Stimulated activated CD4-positive, alpha-beta T cell treated with anti-CD3 and anti-CD28 coated beads, Interleukin-1b, Interleukin-23, amount 100 ng/mL, for 1 hour (primary cell): ENCODE measurements at places on chromosomes 4 and X.

GRCh38 chr4:185311113-185311888, 84.4 kb downstream of the LRP2BP start:
- DNase-seq = no peak

DNA sequence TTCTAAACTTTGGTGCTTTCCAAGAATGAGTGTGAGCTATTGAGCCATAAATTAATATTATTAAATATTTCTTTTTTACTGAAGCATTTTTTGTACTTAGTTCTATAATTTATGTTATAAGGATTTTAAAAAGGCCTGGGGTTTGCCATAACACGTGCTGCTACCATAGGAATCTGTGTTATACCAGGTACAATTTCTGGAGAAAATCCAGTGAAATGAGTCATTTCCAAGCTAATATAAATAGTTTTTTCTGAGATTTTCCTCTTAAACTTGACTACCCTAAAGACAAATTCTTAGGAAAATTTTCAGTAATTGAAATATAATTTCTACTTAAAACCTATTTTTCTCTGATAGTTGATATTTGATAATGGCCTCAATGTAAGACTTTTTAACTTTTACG, 130.8 kb downstream of the TLL1 start:
- no peak for DNase-seq

GRCh38 chr4:71860643-71861042, 76.8 kb upstream of the GC start:
- no peak for DNase-seq

GRCh38 chr4:139933541-139933940, 220.4 kb downstream of the MAML3 start:
- DNase-seq = no peak

GRCh38 chr4:141569141-141569540, 67.2 kb upstream of the IL15 start:
- no peak for DNase-seq

DNA sequence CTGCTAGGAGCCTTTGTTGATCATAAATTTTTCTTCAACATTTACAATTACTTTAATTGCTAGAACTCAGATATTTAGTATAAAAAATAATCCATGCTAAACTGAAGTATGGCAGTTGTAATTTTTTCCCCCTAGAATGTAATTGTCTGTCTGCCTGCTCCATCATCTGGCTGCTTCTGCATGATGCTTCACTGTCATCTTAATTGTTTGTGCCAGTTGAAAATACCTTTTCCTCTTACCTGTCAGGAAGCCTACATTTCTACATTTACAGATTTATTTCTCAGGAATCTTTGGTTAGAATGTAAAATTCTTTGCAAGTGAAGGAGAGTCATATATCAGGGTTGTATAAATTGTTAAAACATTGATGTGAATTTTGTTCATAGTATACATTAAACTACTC, 348.6 kb downstream of the GRXCR1 start:
- DNase-seq = no peak

DNA sequence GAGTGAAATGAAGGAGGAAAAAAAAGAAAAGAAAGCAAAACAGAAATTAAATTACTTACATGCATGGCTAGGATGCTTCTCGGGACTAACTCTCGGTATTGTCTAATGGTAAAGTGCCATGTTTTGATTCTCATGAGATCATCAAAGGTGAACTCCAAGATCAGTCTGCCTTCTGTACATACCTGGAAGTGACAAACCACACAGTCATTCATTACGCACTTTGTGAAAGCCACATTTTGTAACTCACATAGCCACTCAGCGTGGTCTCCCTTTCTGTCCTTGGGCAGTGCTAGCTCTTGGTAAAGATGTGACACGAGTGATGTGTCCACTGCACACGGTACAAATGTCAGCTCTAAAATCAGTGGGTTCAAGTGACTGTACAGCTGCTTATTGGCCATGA, 309.8 kb downstream of the LDB2 start:
- DNase-seq = no peak

DNA sequence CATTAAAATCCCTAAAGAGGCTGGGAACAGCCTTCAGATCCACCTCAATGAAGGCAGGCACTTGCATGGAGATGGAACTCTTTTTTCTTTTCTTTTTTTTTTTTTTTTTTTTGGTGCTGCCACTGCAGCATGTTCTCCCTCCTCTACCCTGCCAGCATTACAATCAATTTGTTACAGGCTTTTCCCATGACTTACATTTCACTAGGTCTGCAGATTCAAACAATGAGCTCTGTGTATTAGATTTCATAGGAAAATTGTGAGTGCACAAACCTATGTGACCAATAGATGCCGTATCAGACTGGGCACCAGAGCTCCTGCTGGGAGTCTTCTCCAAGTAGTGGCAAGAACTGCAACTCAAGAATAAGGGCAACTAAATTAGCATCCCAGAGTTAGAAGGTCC, 63.8 kb upstream of the GABRQ start:
- no peak for DNase-seq

DNA sequence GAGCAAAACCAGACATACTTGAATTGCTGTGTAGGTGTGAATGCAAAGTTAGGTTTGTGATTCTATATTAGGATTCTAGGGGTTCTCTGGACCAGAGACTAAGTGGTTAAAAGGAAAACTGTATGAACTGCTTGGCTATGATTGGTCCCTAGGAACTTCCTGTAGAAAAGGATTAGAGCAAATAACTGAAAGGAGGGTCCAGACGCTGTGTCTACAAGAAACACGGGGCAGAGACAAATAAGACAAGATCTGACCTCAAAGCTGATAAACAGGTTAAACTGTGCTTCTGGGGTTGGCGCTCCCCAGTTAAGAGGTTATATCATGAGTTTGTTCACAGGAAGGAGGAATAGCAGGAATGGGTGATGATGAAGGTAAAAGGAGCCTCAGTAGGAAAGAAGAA, 183.6 kb downstream of the MGST2 start:
- DNase-seq = no peak

DNA sequence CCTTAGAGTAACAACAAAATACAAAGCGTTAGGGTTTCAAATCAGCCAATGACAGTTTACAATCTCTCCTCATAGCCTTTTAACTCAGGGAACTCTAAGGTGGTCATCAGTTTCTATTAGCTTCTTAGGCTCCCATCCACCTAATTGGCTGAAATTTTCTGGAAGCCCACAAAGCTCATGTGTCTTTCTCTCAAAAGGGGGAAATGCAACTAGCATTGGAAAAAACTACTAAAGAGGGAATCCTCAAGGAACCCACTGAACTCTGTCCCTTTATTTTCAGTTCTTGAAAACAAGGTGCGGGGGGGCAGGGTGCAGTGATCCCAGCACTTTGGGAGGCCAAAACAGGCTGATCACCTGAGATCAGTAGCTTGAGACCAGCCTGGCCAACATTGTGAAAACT, 56.4 kb downstream of the PDGFC start:
- DNase-seq = no peak

- DNase-seq = no peak
These were observed 1.8 kb downstream of the MED28 start for GRCh38 chr4:17616283-17616682.

DNA sequence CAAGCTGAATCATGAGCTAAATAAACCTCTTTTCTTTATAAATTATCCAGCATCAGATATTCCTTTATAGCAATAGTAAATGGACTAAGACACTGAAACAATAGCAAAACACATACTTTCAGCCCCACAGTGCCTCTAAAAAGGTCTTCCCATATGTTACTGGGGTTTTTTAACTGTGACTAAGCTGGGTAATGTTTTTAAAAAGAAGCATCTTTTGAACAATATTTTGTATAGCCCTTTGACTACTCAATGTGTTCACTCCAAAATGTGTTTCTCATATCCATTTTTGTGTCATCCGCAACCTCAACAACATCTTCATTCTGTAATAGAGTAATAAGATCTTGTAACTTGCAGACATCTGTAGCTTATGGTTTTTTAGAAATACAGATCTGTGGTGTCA, 218.7 kb upstream of the S100G start:
- DNase-seq = no peak

DNA sequence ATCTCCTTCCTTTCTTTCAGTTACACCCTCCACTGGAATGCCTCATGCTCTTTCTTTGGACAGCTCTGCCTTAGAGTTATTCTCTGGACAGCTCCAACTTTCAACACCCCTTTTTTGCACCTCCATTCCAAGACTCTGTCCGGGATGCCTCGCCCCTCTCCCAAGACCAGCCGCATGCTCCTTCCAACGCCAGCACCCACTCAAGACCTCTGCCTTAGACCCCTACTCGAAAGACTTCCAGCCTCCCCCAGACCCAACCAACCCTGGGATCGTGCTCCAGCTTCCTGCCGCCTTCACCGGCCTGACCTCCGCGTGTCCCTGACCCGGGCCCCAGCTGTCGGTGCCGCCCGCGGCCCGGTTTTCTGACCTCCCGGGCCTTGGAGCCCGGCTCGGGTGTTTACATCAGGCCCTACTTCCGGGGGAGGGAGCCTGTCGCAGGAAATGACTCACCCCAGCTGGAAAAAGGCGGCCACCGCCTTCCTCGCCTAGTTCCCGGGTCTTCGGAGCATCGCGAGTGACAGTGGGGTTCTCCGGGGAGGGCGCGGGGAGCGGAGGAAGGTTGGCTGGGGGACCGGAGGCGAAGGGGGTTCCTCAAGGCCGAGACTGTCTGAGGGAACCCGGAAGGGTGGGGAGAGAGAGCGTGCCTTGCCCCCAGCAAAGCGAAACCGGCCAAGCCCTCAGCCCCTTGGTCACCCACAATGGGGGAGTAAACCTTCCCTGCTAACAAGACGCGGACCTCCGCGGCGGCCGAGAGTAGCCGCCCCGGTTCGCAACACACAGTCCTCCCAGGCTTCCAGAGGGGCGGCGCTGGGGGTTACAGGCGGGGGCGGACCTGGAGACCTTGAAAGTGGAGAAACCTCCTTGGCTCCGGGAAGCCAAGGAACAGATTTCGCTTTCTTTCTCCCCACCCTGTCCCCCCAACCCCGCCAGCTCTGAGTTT, at the start of gene WDR45:
Gene WDR45, minus strand, starts transcription at position 399 of the 940 bp plus-strand sequence. CDS start 1,792 bp downstream, outside the sequence.
- DNase-seq = peak; percentile 37

- DNase-seq = no peak
These were observed 220.6 kb upstream of the FAM241A start for GRCh38 chr4:111924696-111925095.

GRCh38 chrX:113370006-113370405, 529.4 kb upstream of the AMOT start:
- DNase-seq = no peak

- no peak for DNase-seq
These were observed 496.9 kb upstream of the DIPK2B start for GRCh38 chrX:45697591-45697990.

DNA sequence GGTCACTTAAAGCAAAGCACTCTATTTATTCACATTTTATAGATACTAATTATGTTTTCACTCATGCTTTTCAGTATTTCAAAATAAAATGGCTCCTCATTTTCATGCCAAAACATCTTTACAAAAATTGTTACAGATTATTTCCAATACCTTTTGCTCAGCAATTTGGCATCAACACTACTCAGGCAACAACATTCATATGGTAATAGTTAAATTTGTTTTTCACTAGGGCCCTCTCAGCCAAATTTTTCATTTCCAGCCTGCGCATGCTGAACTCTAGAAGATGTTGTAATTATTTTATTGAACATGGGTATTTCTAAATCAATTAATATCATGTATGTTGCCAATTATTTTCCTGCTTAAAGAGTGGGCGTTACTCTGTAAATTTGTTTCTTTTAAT, 225.6 kb downstream of the ANTXR2 start:
- no peak for DNase-seq

DNA sequence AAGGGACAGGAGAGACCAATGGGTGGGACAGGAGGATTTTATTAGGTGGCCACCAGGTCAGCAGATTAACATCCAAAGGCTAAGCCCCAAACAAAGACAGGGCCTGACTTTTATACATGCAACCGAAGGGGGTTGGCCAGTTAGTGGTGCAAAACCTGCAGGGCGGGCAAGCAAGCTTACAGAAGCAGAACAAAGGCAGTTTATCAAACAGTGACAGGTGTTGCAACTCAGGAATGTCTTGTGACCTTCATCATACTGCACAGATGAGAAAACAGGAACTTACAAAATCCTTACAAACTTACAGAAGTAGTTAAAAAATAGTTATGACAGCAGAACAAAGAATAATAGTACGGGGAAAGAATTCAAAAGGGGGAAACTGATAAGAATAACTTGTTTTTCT, 708.1 kb downstream of the GLUD2 start:
- DNase-seq = no peak

DNA sequence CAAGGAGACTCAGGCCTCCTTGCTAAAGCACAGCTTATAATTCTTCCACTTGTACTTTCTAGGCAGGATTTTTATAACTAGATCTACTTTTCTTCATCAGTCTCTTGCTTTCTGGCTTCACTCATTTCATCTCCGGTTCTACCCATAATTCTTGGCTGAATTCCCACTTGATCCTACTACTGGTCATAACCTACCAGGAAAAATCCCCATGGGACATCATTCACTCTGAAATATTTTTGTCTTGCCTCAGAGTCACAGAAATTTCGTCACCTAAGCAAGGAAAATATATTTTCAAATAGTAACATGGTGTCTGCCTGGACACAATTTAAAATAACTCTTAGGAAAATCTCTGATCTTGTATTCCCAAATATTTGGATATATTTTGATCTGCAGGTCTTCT, 122.3 kb downstream of the TEX13A start:
- DNase-seq = no peak

GRCh38 chr4:31089815-31090214, 369.6 kb downstream of the PCDH7 start:
- DNase-seq = no peak

GRCh38 chrX:100263650-100264049, 146.4 kb downstream of the PCDH19 start:
- no peak for DNase-seq

DNA sequence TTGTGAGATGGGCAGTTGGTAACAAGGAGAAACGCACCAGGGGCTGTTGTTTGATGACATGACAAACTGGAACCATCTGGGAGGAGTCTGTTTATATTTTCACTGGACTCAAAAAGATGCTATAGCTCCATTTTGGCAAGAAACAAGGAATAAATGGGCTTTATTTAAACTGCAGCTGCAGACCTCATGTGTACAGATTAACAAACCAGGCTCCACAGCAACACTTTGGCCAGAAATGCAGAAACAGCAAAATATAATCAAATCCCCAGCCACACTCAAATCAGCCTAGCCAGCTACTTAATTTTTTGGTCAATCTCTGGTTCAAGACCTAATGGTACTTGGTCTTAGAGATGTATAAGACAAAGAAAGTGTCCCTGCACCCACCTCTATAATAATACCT, 52.7 kb downstream of the ASB9 start:
- DNase-seq = no peak

DNA sequence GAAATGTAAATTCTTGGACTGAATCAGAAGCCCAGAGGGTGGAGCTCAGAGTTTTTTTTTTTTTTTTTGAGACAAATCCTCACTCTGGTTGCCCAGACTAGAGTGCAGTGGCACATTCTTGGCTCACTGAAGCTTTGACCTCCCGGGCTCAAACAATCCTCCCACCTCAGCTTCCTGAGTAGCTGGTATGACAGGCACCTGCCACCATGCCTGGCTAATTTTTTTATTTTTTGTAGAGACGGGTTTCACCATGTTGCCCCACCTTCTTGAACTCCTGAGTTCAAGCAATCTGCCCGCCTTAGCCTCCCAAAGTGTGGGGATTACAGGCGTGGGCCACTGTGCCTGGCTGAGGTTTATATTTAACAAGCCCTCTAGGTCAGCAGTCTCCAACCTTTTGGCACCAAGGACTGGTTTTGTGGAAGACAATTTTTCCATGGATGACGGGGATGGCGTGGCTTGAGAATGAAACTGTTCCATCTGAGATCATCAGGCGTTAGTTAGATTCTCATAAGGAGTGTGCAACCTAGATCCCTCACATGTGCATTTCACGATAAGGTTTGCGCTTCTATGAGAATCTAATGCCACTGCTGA, 76.7 kb downstream of the FHIP1A start:
- DNase-seq = no peak
